Activated CD4-positive, alpha-beta T cell treated with anti-CD3 and anti-CD28 coated beads for 4 hours (primary cell): ENCODE measurements at places on chromosomes 3 and 15.
A peak's percentile ranks its signal among the peaks of the same experiment; 100 is the strongest.

DNA sequence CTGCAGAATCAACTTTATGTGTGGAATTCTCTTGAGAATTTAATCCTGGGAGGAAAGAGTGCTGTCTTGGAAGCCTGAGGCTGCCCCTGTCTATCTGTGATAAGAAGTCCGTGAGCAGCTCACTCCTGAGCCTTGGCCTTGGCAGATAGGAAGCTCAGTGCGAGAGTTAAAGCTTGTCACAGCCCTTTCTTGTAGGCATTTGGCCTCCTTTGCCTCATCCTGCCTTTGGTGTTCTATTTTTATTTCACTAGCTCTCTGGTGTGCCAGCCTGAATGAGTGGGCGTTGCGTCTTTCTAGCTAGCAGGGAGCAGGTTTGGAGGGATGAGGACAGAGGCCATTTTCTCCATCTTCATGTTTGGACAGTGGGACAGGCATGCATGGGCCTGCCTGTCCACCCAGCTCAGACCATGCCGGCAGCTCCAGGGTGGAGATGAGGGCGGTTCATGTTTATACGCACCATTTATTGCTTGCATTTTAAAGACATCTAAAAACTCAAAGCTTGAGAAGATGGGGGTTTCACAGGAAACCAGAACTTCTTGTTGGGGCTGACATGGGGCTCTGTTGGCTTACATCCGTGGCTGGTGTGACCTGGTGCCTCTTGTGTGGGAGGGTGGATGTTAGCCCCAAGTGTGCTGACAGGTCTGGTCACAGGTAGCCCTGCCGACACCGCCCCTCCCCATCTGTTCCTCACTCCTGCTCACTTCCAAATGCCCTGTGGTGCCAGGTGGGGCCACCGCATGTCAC is 29.8 kb downstream of the IRAK2 start:
- DNase-seq, result peak; percentile 57

GRCh38 chr3:52838561-52839267 is 3.9 kb upstream of the MUSTN1 start:
- no peak for DNase-seq

- no peak for DNase-seq
Measured at GRCh38 chr3:124632566-124633140, 97.6 kb upstream of the UMPS start.

DNA sequence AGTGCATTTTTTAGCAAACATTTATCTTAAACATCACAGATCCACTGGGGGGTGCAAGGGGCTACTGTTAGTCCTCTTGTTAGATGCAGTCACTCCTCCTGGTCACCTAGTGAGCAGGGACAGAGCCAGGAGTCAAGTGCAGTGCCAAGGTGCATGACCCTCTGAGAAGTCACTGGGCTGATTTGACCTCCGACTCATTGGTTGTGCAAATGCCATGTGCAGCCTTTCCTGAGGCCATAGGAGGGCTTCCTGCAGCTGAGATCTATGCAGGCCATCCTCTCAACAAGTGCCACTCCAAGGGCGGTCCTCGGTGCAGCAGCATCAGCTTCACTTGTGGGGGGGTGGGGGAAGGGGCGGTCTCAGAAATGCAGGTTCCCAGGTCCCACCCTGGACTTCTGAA is 60.2 kb downstream of the GPD1L start:
- DNase-seq, result no peak

DNA sequence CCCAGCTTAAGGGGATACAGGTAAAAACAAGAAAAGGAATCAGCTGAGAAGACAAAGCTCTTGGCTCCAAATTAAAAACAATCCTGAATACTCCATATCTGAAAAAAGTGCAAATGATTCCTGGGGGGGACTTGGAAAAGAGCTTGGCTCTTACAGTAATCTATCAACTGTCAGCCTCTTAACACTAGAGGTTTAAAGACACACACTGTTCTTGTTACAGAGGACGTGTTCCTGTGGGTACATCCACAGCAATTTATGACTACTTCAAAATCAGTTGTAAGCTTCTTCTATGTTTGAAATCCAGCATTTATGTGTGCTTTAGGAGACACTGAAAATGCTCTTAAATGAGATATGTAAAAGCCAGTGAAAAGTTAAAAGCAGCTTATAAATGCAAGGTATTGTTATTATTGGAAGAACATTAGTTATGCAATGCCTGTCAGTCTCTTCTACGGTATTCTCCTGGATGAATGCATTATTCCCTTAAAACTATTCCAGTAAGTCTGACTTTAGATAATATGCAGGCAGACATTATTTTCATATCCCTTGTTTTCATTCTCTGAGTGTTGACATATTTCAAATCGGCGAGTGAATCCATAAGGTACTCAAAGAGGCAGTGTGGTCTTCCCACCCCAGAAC is 408.4 kb upstream of the ADAMTS9 start:
- DNase-seq, result no peak
